ENCODE measurements at places on chromosomes 13 and 19. TPM values are rescaled to one million over a fixed set of nuclear protein-coding genes. Genes with fewer than 3 reads are reported as not detected.

Gene RDH8
- total RNA-seq = not detected

Gene RHPN2
- total RNA-seq = 22.2 TPM

Gene CYP2F1
- not detected for total RNA-seq

Gene ANGPTL8
- total RNA-seq = 0.25 TPM

Gene CGB8
- total RNA-seq = 0.29 TPM

Gene MAST1
- 5.8 TPM for total RNA-seq

Measured in mesothelial cell of epicardium (in vitro differentiated cells).